GDM1 (cell line): ENCODE measurements at places on chromosomes 11 and 22.

DNA sequence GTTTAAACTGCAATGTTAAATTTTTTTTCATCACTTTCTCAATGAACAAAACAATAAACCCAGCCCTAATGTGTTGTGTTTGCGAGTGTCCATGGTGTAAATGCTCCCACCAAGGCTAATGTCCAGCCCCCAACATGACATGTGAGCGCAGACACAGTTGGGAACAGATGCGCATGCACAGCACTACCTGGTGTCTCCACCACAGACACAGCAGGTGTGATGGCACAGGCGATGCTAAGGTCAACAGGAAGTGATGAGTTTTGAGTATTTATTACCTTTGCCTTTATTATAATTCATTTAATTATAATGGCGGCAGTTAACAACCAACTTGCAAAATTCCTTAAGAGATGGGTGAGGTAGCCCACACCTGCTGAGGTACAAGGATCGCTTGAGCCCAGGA is 42.9 kb downstream of the MICAL3 start:
- DNase-seq, result no peak

- DNase-seq, result no peak
Measured at GRCh38 chr11:102316346-102316904, 859 bp upstream of the BIRC3 start.

DNA sequence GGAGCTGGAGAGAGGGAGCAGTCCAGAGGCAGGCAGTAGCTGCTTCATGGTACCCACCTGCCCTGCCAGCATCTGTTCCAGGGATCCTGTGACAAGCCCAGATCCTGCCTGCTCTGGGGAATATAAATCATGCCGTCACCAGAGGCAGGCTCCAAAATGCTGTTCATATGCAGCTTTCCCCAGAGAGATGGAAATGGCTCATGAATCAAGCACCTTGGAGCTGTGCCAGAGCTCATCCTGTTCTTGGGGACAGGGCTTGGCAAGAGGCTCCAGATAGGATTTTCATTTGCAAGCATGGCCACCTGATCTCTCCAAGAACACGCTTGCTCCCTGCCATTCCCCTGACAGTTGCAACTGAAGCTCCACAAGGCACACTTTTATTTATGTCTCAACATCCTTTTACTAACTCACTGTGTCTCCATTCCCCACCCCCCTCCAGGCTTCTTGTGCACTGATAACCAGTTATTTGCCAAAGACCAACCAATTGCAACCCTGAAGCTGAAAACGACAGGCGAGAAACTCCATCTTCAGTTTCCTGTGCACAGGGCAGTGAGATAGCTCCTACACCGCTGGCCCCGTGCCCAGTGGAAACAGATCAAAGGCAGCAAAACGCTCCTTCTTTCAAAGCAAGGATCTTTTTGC is 115.8 kb upstream of the PITPNB start:
- DNase-seq, result no peak

GRCh38 chr22:49753961-49754695 is 73.5 kb downstream of the BRD1 start:
- DNase-seq, result no peak

DNA sequence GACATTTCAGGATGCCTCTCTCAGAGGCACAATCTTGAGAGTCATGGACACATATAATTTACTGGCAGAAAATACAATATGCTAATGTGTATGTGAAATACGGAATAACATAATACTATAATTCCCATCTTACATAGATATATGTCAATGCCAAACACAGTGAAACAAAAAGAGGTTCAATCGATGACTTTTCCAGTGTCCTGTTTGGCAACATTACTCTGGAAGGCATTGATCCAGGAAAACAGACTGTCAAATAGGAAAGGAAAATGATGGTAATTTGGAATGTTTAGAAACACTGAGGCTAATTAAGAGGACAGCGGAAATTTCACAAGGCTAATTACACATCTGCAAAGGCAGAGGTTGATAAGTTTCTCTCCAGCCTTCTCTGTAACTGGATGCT is 942.3 kb downstream of the LRRC4C start:
- DNase-seq, result no peak

DNA sequence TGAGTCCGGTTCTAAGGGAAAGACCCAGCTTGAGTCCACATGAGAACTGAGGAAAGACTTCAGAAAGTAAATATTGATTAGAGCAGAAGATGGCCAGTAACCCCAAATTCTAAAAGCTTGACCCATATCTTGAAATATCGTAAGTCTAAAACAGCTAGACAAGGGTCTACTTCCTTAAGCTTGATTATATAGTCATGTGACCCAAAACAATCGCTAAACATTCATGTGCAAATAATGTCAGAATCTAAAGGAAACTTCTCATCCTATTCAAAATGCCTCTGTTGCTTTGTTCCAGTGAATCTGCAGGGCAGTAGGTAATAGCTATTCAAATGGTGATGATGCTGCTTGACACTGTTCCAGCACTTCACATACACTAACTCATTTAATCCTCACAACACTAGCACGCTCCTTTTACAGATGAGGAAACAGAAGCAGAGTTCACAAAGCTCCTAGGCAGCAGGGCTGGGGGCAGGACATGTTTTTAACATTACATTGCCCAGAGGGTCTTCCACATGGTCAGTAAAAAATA is 52.6 kb downstream of the TCF20 start:
- DNase-seq, result no peak

GRCh38 chr11:12303421-12304149 is 73.8 kb upstream of the PARVA start:
- no peak for DNase-seq

DNA sequence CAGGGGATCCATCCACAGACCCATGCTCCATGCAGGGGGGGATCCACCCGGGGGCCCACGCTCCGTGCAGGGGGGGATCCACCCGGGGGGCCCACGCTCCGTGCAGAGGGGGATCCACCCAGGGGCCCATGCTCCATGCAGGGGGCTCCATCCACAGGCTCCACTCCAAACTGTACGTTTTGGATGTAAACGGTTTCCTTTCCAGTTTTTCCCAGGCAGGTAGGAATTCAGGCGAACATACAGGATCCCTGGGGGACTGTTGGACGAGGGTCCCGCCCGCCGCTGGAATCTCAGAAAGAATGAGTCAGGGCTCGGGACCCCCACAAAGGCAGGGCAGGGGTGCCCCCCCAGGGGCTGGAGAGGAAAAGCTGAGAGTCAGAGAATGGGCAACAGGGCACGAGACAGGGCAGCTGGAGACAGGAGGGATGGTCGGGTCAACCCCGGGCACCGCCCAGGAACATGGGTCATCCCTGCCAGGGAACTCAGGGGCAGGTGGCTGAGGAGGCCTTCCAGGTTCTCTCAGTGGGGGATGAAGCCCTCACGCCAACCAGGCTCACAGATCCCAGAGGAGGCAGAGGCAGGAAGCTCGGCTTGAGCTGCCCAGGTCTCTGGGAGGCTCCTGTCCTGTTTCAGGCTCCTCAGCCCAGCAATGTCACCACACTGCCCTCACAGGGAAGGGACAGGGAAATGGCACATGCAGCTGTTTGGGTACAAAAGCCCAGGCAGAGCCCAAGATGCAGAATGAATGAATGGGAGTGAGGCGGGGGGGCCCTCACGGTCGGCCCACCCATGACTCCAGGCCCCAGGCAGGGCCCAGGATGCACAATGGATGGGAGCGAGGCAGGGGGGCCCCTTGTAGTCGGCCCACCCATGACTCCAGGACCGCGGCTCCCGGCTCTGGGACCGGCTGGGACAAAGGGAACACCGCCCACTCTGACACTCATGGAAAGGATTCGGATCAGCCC is 200.2 kb downstream of the BRD1 start:
- DNase-seq, result no peak
